Breast epithelium (tissue), 4 donors: ENCODE measurements at places on chromosomes 6 and 20.

- DNase-seq = no peak
These were observed 1.3 kb upstream of the SMLR1 start for GRCh38 chr6:130825772-130826441.

- no peak for DNase-seq
These were observed at the start of gene CDH22 for GRCh38 chr20:46308258-46309157. TSS of gene CDH22 (minus strand) at chr20:46308498. CDS start at chr20:46251294, 57,204 bp downstream.

DNA sequence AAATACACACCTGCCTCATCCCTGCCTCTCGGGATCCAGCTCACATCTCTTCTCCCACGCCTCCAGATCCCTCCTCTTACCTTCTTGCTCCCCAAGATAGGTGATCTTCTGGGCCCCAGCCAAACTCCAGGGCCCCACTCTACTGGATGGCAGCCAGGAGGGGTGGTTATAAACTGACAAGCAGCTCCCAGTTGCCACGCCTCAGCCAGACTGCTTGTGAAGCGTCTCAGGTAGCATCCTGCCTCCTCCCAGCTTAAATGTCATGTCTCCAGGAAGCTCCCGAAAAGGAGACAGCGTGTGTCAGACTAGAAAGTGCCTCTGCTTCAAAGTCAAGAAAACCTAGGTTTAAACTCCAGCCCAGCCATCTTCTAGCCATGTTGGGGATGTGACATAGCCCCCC, 114.1 kb downstream of the LRFN2 start:
- no peak for DNase-seq

- DNase-seq = no peak
These were observed 61.3 kb downstream of the RFX6 start for GRCh38 chr6:116938305-116938704.

GRCh38 chr6:105881608-105882007, 204.5 kb upstream of the PRDM1 start:
- DNase-seq = no peak

DNA sequence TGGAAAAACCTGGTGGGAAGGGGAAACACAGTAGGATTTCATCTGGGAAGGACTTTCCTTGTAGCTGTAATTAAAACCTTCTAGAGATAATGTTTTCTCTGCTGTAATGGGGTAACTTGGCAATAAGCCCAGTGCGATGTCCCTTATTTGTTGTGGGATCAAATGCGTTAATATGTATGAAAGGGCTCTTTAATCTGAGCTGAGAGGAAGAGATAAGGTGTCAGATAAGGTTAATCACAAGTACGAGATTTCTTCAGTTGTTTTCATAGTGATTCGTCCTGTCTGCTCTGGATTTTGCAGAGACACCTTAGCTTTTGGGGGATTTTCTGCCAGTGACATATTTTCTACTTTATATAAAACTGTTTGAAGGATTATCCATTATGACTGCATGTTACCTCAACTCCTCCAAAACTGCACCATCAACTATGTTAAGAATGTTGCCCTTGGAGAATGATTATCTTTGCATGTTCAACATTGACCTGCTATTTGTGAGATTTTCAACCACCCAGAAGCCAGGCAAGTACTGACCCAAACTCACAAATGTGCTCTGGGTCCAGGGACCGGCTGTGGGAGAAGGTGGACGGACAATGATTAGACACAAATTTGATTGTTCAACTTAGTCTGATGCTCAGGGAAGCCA, 21.2 kb upstream of the ELOVL5 start:
- no peak for DNase-seq

DNA sequence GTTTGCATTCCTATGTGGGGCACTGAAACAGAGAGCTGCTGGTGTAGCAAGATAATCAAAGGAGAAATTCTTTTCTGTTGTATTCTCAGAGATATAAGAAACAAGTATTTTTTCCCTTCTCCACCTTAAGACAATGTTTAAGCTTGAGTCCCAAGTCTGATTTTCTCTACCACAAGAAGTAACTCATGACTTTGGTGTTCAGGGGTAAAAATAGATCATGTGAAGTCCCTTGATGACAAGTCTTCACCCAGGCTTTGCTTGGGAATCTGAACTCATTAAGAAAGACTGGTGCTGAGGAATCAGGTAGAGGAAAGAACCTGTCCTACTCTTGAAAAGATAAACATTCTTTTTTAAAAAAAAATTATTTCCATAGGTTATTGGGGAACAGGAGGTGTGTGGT, 205.6 kb downstream of the ALDH8A1 start:
- no peak for DNase-seq

- DNase-seq = no peak
These were observed 28.5 kb upstream of the PAK5 start for GRCh38 chr20:9867196-9867980.

GRCh38 chr6:19898141-19898740, 61.1 kb downstream of the ID4 start:
- no peak for DNase-seq

GRCh38 chr6:48101290-48101689, 9.7 kb downstream of the PTCHD4 start:
- no peak for DNase-seq

GRCh38 chr6:6912817-6913744, 194.7 kb upstream of the RREB1 start:
- no peak for DNase-seq

GRCh38 chr20:15867899-15868298, 705.3 kb downstream of the KIF16B start:
- no peak for DNase-seq

DNA sequence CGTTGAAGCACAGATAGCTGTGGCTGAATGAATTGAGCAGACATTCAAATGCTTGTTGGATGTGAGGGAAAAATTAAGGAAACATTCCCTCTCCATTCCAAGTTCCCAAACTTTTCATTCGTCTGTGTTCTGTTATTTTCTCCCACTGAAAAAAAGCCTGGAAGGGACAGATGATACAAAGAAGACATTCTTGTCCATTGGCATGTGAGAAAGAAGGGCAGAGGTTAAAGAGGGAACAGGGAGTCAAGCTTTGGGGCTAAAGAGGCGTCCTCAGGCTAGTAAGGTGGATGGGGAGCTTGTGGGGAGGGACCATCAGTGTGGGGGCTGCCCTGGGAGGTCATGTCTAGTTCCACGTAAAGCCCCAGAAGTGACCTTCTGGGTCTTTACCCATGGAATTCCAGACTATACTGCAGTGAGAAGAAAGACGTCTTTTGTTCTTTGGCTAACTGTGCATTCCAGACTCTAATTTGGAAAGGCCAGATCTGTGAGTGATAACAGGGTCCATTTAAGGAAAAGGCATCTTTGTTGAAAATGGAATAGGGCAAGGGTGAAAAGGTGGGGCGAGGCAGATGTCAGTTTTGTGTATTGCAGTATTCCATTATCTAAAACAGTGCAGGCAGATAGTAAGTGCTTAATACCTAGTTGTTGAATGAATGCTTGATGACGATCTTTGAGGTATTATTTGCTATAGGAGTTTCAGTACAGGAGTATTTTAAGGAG, 117.5 kb downstream of the SOX4 start:
- DNase-seq = no peak

- DNase-seq = no peak
These were observed 545 bp downstream of the ACTR5 start for GRCh38 chr20:38748861-38749149.

DNA sequence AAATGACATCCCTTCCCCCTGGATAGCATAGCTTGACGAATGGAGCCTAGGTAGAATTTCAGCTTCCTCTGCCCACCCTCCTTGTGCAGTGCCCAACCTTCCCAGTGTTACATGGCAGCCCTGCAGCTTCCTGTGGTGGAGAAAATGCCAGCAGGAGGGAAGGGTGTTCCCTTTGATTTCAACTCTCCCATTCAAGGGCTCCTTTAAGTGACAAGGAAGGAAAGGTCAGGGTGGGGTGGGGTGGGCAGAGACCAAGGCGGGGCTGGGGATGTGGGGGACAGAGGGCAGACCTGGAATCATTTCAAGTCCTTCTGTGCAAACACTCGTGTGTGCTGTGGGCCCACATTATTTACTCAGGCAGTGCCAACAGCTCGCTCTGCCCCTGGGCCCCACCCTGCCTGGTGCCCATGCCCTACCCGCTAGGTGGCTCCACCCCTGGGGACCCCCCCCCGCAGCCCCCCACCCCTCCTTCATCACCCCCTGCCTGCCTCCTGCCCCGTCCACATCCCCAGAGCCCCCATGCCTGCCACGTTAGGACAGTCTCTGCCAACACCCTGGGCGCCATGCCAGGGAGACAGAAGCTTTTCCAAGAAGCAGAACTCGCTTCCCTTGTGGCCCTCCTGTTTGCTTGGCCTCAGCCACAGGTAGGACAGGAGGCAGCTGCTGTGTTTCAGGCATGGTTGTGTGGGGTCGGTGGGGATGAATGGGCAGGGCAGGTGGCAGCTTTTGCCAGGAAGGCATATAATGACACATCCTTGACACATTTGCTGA, 9.4 kb downstream of the SPDEF start:
- DNase-seq = peak; percentile 86

- DNase-seq = peak; percentile 35
These were observed 104.6 kb upstream of the EXOC2 start for GRCh38 chr6:797479-798077.

DNA sequence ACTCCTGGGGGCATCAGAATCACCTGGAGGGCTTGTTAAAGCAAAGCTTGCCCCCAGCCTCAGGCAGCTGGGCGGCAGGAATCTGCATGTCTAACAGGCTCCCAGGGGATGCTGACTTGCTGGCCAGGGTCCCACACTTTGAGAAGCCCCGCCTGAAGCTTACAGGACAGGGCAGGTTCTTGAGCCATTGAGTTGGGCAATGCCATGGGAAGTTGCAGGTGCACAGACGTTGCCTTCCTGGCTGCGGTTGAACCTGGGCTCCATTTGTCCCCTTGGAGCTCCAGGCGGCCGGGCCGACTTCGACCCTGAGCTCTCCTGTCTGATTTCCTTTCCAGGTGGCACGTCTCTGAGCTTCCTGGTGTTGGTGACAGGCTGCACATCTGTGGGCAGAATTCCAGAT, 46.8 kb downstream of the SYNJ2 start:
- DNase-seq = no peak

DNA sequence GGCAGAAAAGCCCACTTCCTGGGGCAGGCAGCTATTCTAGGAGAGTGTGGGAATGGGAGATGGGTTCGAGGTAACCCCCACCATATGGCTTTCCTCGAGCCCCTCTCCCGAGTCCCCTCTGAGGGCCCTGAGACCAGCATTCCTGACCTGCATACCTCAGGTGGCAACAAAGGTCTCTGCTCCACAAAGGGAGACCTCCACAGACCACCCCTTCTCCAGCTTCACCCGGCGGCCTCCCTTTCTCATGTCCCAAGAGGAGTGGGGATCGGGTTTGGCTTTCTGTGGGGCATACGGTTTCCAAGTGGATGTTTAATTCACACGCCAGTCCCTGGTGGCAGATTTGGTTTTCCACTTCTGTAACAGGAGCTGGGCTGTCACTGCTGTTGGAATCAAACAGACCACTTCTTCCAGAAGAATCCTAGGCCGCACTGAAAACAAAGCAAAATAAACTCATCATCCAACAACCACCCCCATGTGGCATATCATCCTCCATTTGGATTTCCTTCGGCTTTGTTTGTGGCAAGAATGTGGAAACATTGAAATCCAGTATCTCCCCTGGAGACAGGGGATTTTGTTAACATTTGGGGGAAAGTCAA, 83.2 kb downstream of the DLL1 start:
- peak; percentile 10 for DNase-seq

DNA sequence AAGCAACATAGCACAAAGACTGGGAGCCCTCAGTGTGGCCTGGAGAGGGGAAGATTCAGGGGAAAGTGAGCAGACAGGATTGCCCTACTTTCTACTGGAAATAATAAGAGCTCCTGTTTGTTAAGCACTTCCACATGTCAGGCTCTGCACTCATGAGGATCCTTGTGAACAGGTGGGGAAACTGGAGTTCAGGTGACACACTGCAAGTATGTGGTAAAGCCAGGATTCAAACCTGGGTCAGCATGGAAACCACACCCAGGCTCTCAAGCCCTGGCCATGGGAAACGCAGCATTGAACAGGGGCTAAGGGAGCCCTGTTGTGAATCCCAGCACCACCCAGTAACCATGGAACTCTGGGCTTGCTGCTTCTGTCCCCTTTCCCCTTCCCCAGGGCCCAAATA, 42.8 kb upstream of the ID1 start:
- DNase-seq = no peak

DNA sequence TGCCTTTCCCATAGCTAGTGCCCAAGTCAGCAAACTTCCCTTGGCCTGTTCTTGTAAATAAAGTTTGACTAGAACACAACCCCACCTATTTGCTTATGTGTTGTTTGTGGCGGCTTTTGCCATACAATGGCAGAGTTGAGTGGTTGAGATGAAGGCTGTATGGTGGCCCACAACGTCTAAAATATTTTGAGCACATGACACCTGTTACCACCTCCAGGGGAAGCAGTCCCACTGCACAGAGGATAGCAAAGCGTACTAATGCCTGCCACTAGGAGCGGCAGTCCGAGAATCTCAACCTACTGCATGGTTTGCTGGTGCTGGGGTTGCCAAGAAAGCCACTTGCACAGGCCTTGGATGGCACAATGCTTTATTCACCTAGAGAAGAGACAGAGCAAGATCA, 58.6 kb downstream of the TGM2 start:
- no peak for DNase-seq

DNA sequence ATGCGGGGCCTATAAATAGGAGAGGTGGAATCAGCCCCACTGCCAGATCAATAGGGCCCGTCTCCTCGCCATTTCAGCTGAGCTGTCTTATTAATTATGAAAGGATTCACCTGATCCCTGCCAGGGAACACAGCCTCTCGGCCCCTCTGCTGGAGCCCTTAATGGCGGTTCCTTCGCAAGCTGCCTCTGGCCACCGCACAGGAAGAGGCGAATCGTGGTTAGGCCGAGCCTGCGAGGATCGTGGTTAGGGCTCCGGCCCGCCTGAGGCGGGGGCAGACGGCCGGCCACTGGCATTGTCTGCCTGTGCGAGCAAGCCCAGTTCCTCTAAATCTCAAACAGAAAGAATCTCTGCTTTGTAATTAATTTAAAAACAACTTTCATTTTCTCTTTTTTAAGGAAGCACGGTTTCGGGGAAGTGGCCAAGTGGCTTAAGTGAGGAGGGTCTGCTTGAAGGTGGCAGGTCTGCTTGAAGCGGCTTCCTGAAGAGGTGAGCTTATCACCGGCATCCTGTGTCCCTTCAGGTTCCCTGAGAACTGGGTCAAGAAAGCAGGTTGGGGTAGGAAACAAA, 9.2 kb downstream of the NRN1 start:
- no peak for DNase-seq

DNA sequence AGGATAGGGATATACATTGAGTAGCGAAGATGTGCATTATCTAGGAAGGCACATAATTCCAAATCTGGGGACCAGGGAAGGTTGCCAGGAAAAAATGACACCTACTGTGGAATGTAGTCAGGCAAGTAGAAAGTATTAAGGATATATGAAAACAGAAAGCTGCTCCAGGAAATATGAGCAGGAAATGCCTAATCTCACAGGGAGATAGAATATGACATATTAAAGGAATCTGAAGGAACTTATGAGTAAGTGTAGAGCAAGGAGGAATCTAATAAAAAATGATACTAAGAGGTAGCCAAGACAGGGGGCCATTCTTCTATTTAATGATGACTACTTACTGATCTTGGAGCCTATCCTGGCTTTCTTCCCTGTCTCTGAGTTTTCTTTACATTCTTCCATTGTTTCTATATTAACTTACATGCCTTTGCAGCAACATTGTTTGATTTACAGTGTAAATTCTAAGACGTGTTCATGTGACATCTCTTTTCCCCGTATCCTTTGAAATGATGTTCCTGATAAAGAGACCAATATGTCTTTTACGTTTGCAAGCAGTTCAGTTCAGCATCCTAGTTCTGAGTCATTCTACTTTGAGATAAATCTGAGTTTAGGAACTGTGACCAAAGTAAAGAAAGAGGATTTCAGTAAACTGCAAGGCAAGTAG, 58.6 kb downstream of the TINAG start:
- DNase-seq = no peak

GRCh38 chr6:29720863-29721262, 2.4 kb upstream of the HLA-F start:
- DNase-seq = no peak
